ENCODE measurements at places on chromosomes 4 and X.
A peak's percentile ranks its signal among the peaks of the same experiment; 100 is the strongest.

- DNase-seq: no peak
- no peaks in the 10 kb centered on the region for H3K4me1 ChIP-seq
- no peaks in the 10 kb centered on the region for H3K36me3 ChIP-seq
- H3K4me3 ChIP-seq: no peak overlapping the region
These were observed 6.8 kb upstream of the VSIG4 start for GRCh38 chrX:66046612-66047235.

- H3K27ac ChIP-seq: no peak overlapping the region
- H3K4me1 ChIP-seq: no peaks in the 10 kb centered on the region
- H3K27me3 ChIP-seq: no peaks in the 10 kb centered on the region
These were observed 394.6 kb downstream of the TECRL start for GRCh38 chr4:64014647-64015046.

GRCh38 chr4:8152090-8152864 lies 6.3 kb downstream of the ABLIM2 start:
- H3K4me3 ChIP-seq: no peak overlapping the region
- H3K36me3 ChIP-seq: no peaks in the 10 kb centered on the region
- no peak overlapping the region for H3K27ac ChIP-seq
- H3K4me1 ChIP-seq: no peaks in the 10 kb centered on the region
- no peak for DNase-seq
- peaks cover 5% of the 10 kb centered on the region for H3K27me3 ChIP-seq

DNA sequence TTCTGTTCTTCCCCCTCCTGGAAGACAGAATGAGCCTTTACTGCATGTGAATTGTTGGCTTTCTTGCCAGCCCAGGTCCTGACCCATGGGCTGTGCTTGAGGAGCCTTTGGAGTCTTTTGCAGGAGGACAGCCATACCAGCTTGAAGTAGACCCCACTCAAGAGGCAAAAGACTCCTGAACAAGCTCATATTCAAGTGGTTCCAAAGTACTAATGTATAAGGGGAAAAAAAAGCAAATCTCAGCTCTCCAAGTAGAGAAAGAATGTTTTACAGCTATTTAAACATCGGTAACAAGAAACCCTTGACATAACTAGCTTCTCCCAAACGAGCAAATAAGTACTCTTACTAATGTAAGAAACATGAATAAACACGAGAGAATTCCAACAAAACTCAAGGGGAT lies 174.9 kb upstream of the MXRA5 start:
- no peak for DNase-seq
- H3K27me3 ChIP-seq: no peaks in the 10 kb centered on the region
- no peak overlapping the region for H3K27ac ChIP-seq
- no peak overlapping the region for H3K4me3 ChIP-seq
- no peaks in the 10 kb centered on the region for H3K36me3 ChIP-seq
- no peaks in the 10 kb centered on the region for H3K4me1 ChIP-seq

- no peaks in the 10 kb centered on the region for H3K27me3 ChIP-seq
- H3K4me3 ChIP-seq: no peak overlapping the region
- no peak overlapping the region for H3K27ac ChIP-seq
- H3K36me3 ChIP-seq: no peaks in the 10 kb centered on the region
These were observed 1753.2 kb upstream of the PCDH7 start for GRCh38 chr4:28966982-28967381.

GRCh38 chr4:89337681-89338080 lies 30.1 kb upstream of the GPRIN3 start:
- H3K36me3 ChIP-seq: no peaks in the 10 kb centered on the region
- H3K27me3 ChIP-seq: no peaks in the 10 kb centered on the region
- no peaks in the 10 kb centered on the region for H3K4me1 ChIP-seq
- no peak for DNase-seq
- no peak overlapping the region for H3K27ac ChIP-seq

GRCh38 chr4:135949931-135950330 lies 1582.4 kb downstream of the PCDH18 start:
- no peak overlapping the region for H3K4me3 ChIP-seq
- DNase-seq: no peak
- H3K27me3 ChIP-seq: no peaks in the 10 kb centered on the region
- no peaks in the 10 kb centered on the region for H3K4me1 ChIP-seq

DNA sequence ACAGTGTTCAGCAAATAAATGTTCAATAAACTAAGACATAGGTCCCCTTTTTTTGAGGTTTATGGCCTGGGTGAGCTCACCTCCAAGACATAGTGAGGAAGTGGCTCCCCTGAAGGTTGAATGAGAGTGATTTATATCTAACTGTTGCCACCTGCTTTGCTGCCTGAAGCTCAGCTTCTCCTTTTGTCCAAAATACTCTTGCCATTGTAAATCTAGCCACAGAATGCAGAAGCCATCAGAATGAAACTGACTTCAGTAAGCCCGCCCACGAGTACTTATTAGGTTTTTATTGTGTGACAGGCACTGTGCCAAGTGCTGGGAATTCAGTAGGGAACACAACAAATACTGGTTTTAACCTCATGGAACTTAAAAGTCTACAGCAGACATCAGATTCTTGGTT lies 18.0 kb downstream of the SPINK2 start:
- DNase-seq: no peak
- H3K36me3 ChIP-seq: no peaks in the 10 kb centered on the region
- no peaks in the 10 kb centered on the region for H3K27me3 ChIP-seq
- H3K27ac ChIP-seq: no peak overlapping the region

DNA sequence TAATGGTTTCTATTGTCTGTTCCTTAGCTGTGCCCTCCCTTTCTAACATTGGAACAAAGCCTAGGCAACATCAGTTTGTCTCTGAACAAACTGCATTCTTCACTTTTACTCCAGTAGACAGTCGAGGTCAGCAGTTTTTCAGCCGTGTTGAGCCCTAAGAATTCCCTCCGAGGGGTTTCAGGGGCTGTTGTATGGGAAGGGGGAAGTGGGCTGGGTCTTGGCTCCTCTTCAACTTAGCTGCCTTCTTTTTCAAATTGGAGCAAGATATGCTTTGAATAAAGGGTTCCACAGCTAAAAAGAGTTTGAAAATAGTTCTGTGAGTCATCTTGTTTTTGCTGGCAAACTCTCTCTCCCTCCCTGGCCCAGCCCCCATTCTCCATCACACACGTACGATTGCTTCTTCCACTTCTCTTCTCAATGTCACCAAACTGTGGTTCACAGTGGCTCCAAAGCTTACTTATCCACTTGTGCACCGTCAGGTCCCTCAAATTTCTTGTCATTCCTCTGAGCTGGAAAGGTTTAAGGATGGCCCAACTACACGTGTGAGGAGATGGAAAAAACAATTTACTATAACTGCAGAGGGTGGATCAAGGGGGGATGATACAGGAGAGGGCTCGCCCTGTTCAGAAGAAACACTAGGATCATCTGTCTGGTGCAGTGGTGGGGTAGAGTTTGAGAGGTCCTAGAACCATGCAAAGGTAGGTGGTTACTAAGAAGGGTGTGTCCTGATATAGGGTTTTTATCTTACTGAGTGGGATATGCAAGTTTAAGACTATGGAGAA lies 9.2 kb upstream of the MAML3 start:
- H3K4me3 ChIP-seq: no peak overlapping the region
- H3K4me1 ChIP-seq: peaks cover 2% of the 10 kb centered on the region
- DNase-seq: no peak

DNA sequence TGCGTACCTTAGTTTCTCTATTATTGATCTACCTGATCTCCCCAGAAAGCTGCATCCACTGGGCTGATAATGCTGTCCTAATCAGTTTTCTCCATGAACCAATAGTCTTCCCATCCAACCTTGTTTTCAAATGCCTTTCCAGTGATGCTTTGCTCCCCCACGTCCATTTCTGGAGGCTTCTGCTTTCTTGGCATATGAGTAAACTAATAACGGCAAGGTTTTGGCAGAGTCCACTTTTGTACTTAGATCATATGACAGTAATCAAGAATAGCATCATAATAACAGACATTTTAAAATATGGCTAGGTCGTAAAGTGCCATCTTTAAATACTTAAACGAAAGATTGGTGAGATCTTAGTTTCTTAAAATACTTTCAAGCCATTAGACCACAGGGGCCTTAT lies 38.4 kb upstream of the FAM9B start:
- H3K4me1 ChIP-seq: no peaks in the 10 kb centered on the region
- no peak overlapping the region for H3K4me3 ChIP-seq
- H3K36me3 ChIP-seq: no peaks in the 10 kb centered on the region
- no peak overlapping the region for H3K27ac ChIP-seq
- no peaks in the 10 kb centered on the region for H3K27me3 ChIP-seq

- no peaks in the 10 kb centered on the region for H3K4me1 ChIP-seq
- no peak for DNase-seq
- no peak overlapping the region for H3K27ac ChIP-seq
- H3K27me3 ChIP-seq: no peaks in the 10 kb centered on the region
These were observed 39.6 kb upstream of the SLC7A3 start for GRCh38 chrX:70970482-70970995.

DNA sequence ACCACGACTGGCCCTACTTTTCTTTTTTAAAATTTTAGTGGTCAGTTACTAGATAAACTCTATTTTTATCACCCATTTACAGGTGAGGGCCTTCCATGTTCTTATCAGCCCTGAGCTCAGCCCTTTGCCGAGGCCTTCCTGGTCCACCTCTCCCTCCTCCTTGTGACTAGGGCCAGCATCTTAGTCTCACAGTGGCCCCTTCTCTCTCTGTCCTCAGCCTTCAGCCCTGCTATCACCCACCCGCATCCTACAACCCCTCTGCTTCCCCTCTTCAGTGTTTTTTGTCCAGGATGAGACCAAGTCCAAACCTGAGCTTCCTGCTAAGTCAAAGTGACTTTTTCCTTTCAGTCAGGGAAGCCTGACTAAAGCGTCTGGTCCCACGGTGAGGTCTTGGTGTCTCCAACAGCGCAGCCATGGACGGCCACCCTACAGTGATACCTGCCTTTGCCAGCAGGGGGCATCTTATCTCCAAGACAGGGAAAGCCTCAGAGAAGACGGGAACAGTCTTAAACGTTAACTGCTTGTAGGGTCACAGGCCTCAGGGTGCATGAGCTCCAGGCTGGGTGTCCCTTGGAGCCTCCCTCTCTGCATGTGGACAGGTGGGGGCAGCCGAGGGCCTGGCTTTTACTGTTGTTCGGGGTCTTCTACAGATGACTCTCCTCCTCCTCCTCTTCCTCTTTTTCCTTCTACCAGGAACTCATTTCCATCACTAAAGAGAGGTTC lies 11.7 kb upstream of the GAGE10 start:
- DNase-seq: peak; percentile 46
- no peaks in the 10 kb centered on the region for H3K27me3 ChIP-seq
- H3K27ac ChIP-seq: no peak overlapping the region
- peaks cover 4% of the 10 kb centered on the region for H3K4me1 ChIP-seq
- H3K36me3 ChIP-seq: no peaks in the 10 kb centered on the region

- no peaks in the 10 kb centered on the region for H3K4me1 ChIP-seq
- H3K27me3 ChIP-seq: no peaks in the 10 kb centered on the region
- H3K36me3 ChIP-seq: no peaks in the 10 kb centered on the region
- no peak overlapping the region for H3K27ac ChIP-seq
These were observed 26.9 kb downstream of the SLC2A9 start for GRCh38 chr4:9994246-9994847.

- H3K27me3 ChIP-seq: no peaks in the 10 kb centered on the region
- no peak overlapping the region for H3K27ac ChIP-seq
- H3K36me3 ChIP-seq: no peaks in the 10 kb centered on the region
- H3K4me3 ChIP-seq: no peak overlapping the region
- peaks cover 4% of the 10 kb centered on the region for H3K4me1 ChIP-seq
These were observed 28.4 kb upstream of the ADH7 start for GRCh38 chr4:99463566-99463965.

DNA sequence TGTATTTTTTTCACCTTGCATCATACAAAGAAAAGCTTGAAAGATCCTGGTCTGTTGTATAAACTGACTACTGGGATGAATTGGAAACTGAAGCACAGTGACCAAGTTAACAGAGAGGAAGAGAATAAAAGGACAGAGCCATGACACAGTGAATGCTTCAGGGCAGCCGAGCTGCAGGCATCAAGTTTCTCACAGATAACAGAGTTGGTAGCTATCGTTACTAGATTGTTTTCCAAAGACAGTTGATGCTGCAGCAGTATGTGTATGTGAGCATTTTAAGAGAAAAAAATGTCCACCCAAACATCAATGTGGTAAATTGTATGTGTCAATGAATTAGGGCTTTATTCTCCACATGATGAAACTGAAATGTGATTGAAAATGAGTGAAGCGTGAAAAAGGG lies 1032.7 kb downstream of the ADGRL3 start:
- H3K36me3 ChIP-seq: no peaks in the 10 kb centered on the region
- H3K27me3 ChIP-seq: no peaks in the 10 kb centered on the region
- DNase-seq: no peak
- no peak overlapping the region for H3K27ac ChIP-seq

- H3K36me3 ChIP-seq: no peaks in the 10 kb centered on the region
- H3K27me3 ChIP-seq: no peaks in the 10 kb centered on the region
- H3K27ac ChIP-seq: no peak overlapping the region
- no peak for DNase-seq
These were observed 30.0 kb upstream of the PGK1 start for GRCh38 chrX:78074088-78074487.

GRCh38 chr4:74096265-74096980 lies 2.6 kb downstream of the CXCL2 start:
- no peak overlapping the region for H3K27ac ChIP-seq
- H3K27me3 ChIP-seq: no peaks in the 10 kb centered on the region
- no peaks in the 10 kb centered on the region for H3K36me3 ChIP-seq

DNA sequence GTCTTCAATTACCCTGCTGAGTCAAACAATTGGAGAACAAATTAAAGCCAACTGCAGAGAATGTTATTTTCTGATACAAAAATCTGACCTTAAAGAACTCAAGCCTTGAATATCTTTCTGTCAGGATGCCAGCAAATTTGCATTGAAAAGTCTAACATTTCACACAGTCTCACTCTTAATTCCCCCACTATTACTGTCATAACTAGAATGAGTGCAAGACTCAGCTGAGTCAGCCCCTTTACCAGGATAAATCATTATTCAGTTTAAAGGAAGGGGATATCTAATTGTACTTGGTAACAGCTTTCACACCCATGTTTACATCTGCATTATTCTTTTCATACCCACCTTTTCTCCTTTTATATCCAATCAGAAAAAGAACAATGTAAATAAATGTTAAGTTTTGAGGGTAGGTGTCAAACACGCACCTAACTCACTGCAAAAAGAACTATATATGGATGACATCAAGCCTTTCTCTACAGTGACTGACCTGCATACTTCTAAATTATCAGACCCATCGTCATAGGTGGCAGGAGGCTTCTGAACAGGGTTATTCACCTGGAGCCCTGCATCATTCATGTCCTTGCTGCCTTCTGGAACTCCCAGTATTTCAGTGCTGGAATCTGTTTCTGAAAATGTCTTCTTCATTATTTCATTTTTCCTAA lies 117.4 kb downstream of the TMA16 start:
- no peak overlapping the region for H3K4me3 ChIP-seq
- H3K36me3 ChIP-seq: no peaks in the 10 kb centered on the region
- H3K4me1 ChIP-seq: no peaks in the 10 kb centered on the region

GRCh38 chr4:15244354-15244753 lies 183.5 kb upstream of the C1QTNF7 start:
- DNase-seq: no peak
- no peak overlapping the region for H3K27ac ChIP-seq
- H3K36me3 ChIP-seq: no peaks in the 10 kb centered on the region
- no peaks in the 10 kb centered on the region for H3K4me1 ChIP-seq

DNA sequence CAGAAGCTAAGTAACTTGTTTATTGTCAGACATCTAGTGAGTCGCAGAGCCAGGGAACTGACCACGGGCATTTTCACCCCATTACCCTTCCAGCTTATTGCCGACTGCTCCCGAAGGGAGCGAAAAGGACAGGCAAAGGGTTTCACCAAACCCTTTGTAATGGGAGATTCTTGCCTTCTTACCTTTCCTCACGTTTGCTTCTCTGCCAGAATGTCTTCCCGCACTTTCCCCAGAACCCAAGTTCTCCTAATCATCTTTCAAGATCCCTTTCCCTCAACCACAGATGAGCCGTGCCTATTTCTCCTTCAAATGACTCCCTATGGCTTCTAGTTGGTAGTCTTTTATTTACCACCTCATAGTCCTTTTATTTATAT lies 520 bp upstream of the SRP72 start:
- H3K4me3 ChIP-seq: peak overlapping the region; percentile 79
- peak overlapping the region; percentile 62 for H3K27ac ChIP-seq
- no peak for DNase-seq
- no peaks in the 10 kb centered on the region for H3K27me3 ChIP-seq
- peaks cover 7% of the 10 kb centered on the region for H3K36me3 ChIP-seq
- no peaks in the 10 kb centered on the region for H3K4me1 ChIP-seq

All from neuronal stem cell (in vitro differentiated cells).